Stimulated activated CD4-positive, alpha-beta T cell treated with anti-CD3 and anti-CD28 coated beads, Interleukin-12 subunit alpha, Interleukin-12 subunit beta, amount 100 ng/mL, for 24 hours (primary cell): ENCODE measurements at places on chromosomes 5 and 9.

- no peak for DNase-seq
These were observed 662 bp upstream of the DOLPP1 start for GRCh38 chr9:129080298-129080600.

DNA sequence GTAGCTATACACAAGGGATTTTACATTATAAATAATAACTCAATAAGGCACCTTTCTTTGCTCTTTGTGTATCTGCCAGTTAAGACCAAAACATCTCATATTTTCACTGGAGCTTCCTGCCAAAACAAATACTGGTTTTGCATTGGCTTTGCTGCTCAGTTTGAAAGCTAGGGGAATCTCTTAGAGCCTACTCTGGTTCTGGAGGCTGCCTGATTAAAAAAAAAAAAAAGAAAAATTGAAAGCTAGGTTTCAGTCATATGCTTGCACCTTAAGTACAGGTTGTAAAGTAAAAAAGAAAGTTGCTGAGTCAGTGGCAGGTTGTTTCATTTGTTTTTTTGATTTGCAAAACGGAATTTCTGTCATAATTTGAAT is 2.3 kb downstream of the DENND4C start:
- DNase-seq = no peak

GRCh38 chr5:133309166-133309795 is 257.5 kb downstream of the HSPA4 start:
- DNase-seq = no peak

- no peak for DNase-seq
These were observed 1553.5 kb upstream of the C9orf72 start for GRCh38 chr9:29126783-29127182.

GRCh38 chr5:29247346-29248028 is 1946.0 kb upstream of the CDH6 start:
- no peak for DNase-seq

DNA sequence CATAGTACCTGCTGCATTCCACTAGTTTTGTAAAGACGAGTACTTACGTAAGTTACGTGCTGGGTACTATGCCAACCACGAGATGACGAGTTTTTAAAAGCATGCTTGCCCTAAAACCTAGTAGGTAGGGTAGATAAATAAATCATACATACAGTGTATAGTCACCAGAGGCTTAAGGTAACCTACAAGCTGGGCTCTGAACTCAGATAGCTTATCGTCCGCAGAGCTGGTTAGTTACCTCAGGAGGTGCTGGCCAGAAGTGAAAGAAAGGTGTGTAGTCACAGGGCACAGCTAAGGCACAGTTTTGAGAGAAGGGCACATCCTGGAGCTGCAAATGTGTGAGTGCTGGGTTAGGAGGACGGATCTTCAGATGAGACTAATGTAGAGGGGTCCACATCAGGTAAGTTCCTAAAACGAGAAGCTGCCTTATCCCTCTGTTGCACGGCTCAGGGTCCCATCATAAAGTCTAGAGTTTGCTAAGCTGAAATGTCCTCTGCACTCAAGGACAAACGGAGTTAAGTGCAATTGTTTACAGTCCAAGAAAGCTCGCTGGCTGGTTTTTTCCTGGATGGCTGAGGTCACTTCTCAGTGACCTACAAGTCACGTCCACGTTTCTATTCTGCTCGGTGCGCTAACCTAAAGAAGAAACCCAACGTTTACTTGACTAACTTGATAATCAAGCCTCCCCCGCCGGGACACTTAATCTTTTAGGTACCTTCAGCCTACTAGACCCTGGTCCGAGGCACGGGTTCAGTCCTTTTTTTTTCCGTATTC is 1.1 kb upstream of the SNX24 start:
- DNase-seq = no peak

- DNase-seq = no peak
These were observed 333.9 kb downstream of the DIRAS2 start for GRCh38 chr9:90308691-90309090.

DNA sequence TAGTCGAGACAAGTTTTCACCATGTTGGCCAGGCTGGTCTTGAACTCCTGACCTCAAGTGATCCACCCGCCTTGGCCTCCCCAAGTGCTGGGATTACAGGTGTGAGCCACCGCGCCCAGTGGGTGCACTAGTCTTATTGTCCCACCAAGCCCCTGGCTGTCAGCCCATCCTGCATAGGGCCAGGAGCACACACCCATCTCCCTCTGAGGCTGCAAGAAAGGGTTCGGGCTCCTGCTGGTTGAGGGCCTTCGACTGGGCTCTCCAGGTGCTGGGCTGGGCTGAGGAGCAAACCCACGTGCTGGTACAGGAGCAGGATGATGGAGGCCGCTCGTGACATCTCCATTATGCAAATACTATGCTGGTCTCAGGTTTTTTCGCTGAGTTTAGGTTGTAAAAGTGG is 25.1 kb upstream of the RNF130 start:
- no peak for DNase-seq

DNA sequence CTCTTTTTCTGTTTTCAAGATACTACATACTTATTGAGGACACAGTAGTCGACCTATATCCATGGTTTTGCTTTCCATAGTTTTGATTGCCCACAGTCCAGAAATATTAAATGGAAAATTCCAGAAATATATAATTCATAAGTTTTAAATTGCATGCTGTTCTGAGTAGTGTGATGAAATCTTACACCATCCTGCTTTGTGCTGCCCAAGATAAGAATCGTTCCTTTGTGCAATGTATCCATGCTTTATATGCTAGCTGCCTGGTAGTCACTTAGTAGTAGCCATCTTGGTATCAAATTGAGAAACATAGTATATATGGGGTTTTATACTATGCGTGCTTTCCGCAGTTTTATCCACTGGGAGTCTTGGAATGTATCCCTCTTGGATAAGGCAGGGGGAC is 59.0 kb downstream of the CWC27 start:
- no peak for DNase-seq

DNA sequence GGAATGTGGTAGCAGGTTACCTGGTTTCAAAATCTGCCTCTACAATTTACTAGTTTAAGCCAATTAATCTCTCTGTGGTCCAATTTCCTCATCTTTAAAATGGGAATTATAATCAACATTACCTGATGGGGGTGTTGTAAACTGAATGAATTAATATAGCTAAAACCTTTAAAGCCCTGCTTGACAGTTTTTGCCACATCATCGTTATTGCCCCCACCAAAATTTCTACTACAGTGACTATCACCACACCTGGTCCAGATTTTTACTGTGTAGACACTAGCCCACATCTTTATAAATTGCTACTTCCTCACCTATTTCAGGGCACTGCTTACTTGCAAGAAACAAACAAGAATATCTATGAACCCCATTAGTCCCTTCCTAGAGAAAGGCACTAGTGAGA is 65.0 kb downstream of the MLLT3 start:
- DNase-seq = no peak

DNA sequence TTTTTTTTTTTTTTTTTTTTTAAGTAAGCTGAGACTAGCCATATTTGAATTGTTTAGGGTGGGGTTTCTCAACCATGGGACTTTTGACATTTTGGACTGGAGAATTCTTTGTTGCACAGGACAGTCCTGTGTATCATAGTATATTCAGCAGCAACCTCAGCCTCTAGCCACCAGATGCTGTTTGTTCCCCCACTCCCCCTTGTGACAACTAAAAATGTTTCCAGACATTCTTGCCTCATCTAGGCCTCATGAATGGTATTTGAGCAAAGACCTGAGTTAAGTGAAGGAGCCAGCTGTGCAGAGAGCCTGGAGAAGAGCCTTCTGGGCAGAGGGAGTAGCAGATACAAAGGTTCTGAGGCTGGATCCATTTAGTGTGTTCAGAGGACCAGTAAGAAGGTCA is 155.9 kb downstream of the SGCD start:
- no peak for DNase-seq

GRCh38 chr9:137482094-137482781 is 23.1 kb upstream of the NSMF start:
- DNase-seq = no peak

DNA sequence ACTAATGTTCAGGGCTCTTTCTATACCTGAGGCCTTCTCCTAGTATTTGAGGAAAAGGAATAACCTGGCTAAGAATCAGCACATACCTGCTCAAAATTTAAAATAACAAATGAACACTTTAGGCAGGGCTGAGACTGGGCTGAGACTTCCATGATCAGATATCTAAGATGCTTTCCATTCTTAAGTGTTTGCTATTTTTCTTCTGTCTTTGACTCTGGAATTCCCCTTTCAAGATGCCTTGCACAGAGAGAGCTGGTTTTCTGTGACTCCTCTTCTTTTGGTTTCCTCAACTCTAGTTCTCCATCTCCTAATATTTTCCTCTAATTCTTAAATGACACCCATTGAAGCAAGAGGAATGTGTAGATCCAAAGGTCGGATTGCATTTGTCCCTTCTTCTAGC is 61.1 kb downstream of the DPYSL3 start:
- DNase-seq = no peak

DNA sequence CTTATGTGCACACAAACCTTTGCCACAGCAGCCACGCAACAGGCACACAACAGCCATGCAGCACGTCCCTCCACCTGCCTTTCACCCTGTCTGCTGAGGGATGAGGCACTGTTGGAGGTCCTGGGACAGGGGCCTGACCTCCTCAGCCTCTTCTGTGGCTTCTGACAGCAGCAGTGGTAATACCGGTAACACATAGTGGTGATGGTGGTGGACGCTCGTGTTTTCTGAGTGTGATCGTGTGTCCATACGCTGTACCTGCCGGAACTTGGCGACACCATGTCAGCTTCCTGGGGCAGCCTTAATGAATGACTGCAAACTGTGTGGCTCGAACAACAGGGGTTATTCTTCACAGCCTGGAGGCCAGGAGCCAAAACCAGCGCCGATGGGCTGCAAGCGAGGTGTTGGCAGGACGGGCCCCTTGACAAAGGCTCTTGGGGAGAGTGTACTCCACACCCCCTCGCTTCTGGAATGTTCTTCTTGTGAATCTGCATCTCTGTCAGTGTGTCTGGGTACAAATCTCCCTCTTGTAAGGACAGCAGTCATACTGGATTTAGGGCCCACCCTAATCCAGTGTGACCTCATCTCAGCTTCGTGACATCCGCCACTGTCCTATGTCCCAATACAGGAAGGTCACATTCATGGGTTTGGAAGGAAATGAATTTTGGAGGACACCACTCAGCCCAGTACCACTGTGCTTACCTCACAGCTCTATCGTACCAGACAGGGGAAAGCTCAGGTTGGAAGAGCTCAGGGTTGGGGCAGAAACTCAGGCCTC is 55.3 kb upstream of the EXOC3 start:
- no peak for DNase-seq

DNA sequence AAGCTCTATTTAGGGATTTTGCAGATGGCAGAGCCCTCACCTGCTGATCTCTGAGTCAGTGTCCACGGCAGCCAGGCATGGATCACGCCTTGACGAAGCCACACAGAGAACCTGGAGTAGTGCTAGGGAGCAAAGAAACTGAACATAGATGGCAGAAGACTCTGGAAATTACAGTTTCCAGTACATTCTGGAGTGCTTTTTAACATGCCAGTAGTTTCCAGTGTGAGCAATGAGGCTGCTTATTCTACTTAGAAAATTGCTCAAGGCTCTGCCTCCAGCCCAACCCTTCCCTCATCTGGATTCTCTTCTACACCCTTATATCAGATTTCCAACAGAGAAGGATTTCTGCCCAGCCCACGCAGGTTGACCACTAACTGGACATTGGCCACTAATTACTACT is 203.3 kb downstream of the ADAMTS12 start:
- DNase-seq = no peak

- no peak for DNase-seq
These were observed 22.9 kb downstream of the KDM4C start for GRCh38 chr9:6780690-6781089.

GRCh38 chr5:45098483-45098882 is 289.7 kb downstream of the MRPS30 start:
- no peak for DNase-seq

- no peak for DNase-seq
These were observed 138.8 kb downstream of the SMC2 start for GRCh38 chr9:104232781-104233341.

DNA sequence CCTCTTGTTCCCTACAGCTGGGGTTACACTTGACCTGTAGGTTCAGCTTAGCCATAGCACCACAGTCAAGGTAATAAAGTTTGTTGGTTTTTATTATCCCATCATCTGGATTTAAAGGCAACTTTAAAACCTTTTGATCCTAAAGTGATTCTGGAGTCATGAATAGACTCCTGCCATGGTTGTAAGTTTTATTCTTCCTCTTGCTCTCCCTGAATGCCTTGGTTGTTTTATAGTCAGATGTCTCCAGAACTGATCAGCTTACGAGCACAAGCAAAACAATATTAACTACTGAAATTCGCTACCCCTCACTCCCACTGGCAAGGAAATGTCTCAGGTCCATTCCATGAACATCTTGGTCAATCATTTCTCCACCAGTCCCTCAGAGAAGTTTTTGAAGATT is 1328.6 kb downstream of the PTPRD start:
- DNase-seq = no peak

DNA sequence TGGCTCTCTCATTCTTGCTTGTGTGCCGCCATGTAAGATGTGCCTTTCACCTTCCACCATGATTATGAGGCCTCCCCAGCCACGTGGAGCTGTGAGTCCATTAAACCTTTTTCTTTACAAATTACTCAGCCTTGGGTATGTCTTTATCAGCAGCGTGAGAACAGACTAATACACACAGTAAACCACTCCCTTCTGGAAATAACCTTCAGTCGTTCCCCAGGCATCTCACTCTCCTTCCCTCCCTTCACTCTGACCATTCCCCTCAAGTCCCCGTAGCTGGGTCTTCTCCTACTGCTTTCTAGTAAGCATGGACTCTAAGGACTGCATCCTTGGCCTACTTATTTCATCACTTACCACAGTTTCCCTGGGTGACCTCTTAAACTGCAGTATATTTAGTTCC is 493.9 kb downstream of the CCDC171 start:
- no peak for DNase-seq

DNA sequence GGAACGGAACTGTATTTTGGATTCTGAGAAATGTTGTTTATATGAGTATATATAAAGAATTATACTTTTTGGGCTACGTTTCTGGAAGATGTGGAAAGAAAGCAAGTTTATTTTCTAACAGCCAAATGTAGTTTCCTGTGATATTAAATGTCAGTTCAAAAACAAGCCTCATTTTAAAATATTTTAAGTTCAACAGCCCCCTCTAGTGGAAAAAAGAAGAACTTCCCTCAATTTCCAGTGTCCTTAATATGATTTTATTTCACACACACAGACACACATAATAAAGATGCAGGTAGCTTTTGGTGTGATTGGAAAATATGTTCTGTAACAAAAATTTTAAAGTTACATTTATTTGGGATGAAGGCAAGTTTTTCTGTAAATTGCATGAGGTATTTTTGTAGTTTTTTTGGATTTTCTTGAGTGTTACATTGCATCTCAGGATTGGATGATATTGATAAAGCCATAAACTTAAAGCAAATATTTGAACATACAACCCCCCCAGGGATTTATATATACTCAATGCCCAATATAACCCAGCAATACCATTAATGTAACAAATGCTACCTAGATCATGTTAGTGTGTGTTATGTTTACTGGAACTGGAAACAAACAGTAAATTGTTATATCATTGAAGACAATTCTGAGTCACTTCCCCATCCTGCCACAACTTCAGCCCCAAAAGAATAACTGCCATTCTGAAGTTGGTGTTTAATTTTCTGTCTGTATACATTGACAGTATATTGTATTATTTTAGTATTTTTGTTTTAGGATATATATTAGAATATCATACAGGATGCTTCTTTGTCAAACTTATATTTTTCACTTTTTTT is 54.0 kb downstream of the CCDC171 start:
- no peak for DNase-seq

GRCh38 chr5:110618941-110619340 is 107.5 kb downstream of the TMEM232 start:
- no peak for DNase-seq

GRCh38 chr5:133807348-133807747 is 161.1 kb downstream of the C5orf15 start:
- no peak for DNase-seq
